ENCODE measurements at places on chromosomes 13 and 19.
A peak's percentile ranks its signal among the peaks of the same experiment; 100 is the strongest.

GRCh38 chr19:38977445-38978325, 2.1 kb upstream of the FBXO17 start:
- DNase-seq = no peak

DNA sequence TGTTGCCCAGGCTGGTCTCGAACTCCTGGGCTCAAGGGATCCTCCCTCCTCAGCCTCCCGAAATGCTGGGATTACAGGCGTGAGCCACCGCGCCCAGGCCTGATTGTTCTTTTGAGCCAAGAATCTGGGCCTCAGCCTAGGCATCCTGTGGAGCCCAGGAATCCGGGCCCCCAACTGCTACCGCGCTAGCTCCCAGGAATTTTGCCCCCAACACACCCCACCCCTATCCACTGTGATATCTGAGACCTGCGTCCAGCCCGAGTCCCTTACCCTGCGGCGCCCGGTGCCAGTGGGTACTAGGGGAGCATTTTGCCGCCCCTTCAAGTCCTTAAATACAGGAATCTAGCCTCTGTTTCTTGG, 838 bp upstream of the MYADM start:
- no peak for DNase-seq

DNA sequence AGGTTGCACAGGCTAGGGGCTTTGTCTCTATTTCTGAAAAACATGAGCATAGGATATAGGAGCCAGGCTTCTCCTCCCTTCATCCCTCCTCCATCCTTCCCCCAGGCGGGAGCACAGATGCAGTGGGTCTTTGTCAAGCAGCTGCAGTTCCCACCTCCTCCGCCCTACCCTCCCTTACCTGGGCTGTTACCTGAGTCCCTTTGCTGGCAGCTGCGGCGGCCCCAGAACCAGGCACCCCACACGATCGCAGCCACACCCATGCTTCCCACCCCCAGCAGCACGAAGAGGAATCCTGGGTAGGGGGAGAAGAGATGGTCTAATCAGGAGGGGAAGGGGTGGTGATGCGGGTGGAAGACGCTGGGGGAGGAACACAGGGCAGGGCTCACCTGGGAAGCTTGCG, 7.8 kb downstream of the TMIGD2 start:
- no peak for DNase-seq

DNA sequence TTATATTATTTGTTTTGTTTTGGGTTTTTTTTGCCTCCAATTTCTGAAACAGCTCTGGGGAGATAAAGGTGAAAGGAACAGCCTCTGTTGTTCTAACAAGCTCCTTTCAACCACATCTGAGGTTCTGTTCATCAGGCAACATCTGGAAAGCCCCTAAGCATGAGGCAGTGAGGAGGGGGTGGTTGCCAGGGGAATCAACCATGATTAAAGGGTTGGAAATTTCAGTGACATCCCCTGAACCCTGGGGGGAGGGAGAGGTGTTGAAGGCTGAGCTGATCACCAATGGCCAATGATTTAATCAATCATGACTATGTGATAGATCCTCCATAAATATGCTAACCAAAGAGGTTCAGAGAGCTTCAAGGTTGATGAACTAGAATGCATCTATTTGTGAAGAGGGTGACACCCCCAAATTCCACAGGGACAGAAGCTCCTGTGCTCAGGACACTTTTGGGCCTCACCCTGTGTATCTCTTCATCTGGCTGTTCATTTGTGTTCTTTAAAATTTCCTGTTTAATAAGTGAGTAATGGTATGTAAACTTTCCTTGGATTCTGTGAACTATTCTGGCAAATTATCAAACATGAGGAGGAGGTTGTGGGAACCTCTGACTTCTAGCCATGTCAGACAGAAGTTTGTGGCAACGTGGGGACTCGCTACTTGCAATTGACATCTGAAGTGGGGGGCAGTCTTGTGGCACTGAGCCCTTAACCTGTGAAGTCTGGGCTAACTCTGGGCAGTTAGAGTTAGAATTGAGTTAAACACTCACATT, 221.3 kb downstream of the NHLRC3 start:
- DNase-seq = no peak

DNA sequence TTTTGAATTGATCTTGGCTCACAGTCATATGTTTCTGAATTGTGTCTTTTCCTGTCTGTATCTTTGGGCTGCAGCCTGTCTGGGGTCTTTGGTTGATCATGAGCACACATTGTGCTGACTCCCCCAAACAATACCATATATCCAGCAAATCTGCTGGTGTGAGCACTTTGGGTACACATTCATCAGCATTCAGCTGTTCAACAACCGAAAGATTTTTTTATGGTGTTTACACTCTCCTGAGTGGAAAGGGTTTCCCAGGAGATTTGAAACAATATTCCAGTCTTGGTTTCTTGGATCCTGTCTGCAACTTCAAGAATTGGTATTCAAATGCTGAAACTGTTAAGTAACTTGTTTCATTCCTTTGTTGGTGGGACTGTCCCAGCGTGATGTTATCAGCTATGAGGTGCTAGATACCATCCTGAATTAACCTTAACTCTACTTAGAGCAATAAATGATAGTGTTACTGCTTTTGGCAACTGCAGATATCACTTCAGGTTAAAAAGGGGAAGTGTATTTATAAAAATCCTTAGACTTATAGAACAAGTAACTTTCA, 78.4 kb upstream of the DIAPH3 start:
- no peak for DNase-seq

GRCh38 chr13:111232191-111232590, 88.3 kb upstream of the TEX29 start:
- no peak for DNase-seq

DNA sequence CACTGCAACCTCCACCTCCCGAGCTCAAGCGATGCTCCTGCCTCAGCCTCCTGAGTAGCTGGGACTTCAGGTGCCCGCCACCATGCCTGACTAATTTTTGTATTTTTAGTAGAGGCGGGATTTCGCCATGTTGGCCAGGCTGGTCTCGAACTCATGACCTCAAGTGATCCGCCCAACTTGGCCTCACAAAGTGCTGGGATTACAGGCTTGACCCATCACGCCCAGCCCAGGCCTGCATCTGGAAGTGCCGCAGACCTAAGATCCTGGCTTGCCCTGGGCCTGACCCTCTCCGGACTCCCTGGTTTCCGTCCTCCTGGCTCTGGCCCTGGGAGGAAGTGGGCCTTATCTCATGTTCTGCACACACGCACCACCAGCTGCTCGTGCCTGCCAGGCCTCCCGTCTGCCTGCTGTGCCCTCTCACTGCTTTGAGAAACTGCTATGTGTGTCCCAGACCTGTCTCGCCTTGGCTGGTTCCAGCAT, 4.7 kb upstream of the PTGIR start:
- no peak for DNase-seq

DNA sequence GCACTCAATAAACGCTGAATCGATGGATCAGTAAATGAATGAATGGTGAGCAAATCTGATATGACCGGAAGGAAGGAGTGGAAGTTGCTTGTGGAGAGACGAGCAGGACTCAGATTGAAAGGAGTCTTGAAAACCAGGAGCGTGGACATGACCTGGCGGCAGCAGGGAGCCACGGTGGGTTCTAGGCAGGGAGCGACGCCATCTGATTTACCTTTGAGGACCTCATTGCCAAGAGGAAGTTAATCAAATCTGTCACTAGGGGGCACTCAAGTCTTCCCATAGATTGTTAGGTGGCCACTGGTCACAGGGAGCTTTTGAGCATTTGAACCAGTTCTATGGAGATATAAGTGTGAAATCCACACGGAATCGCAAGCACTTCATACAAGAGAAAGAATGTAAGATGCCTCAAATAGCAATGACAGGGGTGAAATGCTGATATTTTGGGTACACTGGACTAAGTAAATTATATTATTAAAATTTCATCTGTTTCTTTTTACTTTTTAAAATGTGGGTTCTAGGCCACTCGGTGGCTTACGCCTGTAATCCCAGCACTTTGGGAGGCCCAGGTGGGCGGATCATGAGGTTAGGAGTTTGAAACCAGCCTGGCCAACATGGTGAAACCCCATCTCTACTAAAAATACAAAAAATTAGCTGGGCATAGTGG, 9.2 kb upstream of the FBN3 start:
- peak; percentile 28 for DNase-seq

- peak; percentile 54 for DNase-seq
Measured at GRCh38 chr19:53195265-53195903, 2.2 kb upstream of the ZNF665 start.

GRCh38 chr19:43842007-43842406, 14.9 kb downstream of the ZNF283 start:
- no peak for DNase-seq
